ENCODE measurements at places on chromosomes 3 and 15. TPM values are rescaled to one million over a fixed set of nuclear protein-coding genes. Genes with fewer than 3 reads are reported as not detected.

TRIM42 gene
- not detected for polyA plus RNA-seq

DNA sequence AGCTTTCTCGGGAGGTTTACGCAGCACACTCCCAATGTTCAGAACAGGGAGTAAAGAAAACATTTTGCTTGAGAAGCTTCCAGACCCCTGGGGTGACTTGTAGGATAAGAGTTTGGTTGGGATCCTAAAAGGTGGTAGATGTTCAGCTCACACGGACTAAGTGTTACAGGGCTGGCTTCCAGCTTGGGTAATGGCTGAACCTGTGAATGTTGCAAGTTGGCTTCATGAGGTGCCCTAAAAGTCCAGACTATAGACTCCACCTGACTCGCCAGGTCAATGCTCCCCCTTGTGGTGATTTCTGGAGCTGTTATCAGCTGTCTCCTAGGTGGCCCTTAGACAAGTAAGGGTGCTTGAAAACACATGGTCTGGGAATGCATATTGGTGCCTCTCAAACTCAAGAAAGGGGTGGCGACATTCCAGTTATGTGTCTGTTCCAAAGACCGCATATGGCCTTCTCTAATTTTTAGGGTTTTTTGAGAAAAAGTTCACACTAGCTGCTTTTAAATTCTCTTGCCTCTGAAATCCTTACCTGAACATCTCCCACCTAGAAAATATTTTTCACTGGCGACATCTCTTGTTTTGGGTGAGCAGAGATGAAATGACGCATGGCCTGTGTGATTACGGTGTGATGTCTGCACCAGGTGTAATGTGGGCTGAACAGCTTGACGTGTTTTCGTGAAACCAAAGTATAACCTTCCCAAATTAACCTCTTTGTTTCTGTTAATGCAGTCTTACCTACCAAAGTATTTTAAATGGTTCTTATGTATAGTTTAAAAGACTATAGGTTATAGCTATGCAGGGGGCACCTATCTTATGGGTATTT lies 175.7 kb upstream of the KBTBD8 start:
- H3K27ac ChIP-seq = peak overlapping the region; percentile 34
- no peaks in the 10 kb centered on the region for H3K27me3 ChIP-seq
- no peak overlapping the region for H3K4me3 ChIP-seq
- H3K36me3 ChIP-seq = no peaks in the 10 kb centered on the region
- peak; percentile 75 for DNase-seq
- H3K4me1 ChIP-seq = peaks cover 51% of the 10 kb centered on the region

- peak overlapping the region; percentile 58 for H3K4me3 ChIP-seq
- H3K36me3 ChIP-seq = no peaks in the 10 kb centered on the region
- DNase-seq = no peak
- H3K27ac ChIP-seq = peak overlapping the region; percentile 96
- no peaks in the 10 kb centered on the region for H3K27me3 ChIP-seq
Observed at GRCh38 chr3:134487406-134487805, 1.5 kb downstream of the CEP63 start.

GCNT3 gene
- 0.27 TPM for polyA plus RNA-seq

GRCh38 chr3:25856902-25857518 lies 67.1 kb downstream of the OXSM start:
- no peak overlapping the region for H3K4me3 ChIP-seq
- H3K27me3 ChIP-seq = no peaks in the 10 kb centered on the region
- H3K27ac ChIP-seq = no peak overlapping the region
- DNase-seq = no peak
- H3K4me1 ChIP-seq = no peaks in the 10 kb centered on the region
- no peaks in the 10 kb centered on the region for H3K36me3 ChIP-seq

- H3K36me3 ChIP-seq = no peaks in the 10 kb centered on the region
- no peak overlapping the region for H3K4me3 ChIP-seq
- DNase-seq = no peak
- H3K27me3 ChIP-seq = no peaks in the 10 kb centered on the region
Observed at GRCh38 chr3:109152320-109152719, 15.8 kb downstream of the C3orf85 start.

DNA sequence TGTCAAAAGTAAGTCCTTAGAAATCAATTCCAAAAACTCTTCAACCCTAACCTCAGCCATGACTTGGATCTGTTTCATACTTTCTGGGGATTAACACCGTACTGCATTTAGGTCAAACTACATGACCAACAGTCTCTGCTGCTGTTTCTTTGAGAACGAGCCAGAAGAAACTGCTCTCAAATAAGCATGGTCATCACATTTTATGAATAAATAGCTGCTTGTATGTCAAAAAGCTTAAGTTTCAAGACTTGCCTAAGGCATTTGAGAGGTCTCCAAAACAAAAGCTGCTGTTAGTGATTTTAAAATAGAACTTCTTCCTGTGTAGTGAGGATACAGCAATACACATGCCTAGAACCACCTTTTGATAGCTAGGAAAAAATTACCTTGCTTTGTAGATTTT lies 166.3 kb upstream of the CHRM5 start:
- DNase-seq = no peak
- no peak overlapping the region for H3K4me3 ChIP-seq
- no peaks in the 10 kb centered on the region for H3K27me3 ChIP-seq
- no peaks in the 10 kb centered on the region for H3K36me3 ChIP-seq

- H3K27ac ChIP-seq = no peak overlapping the region
- H3K27me3 ChIP-seq = no peaks in the 10 kb centered on the region
- no peak for DNase-seq
- H3K4me1 ChIP-seq = peaks cover 27% of the 10 kb centered on the region
- H3K36me3 ChIP-seq = no peaks in the 10 kb centered on the region
- no peak overlapping the region for H3K4me3 ChIP-seq
Observed at GRCh38 chr15:85568261-85568808, 187.9 kb downstream of the AKAP13 start.
